ENCODE measurements at places on chromosomes 2 and 18.

- no peak for DNase-seq
Observed at GRCh38 chr2:54927085-54927750, 123.0 kb downstream of the RTN4 start.

GRCh38 chr2:235493402-235493774 is 455 bp upstream of the AGAP1 start:
- DNase-seq, result no peak

GRCh38 chr2:39498786-39499185 is 61.7 kb upstream of the MAP4K3 start:
- DNase-seq, result no peak

GRCh38 chr2:8355102-8355859 is 326.6 kb upstream of the ID2 start:
- DNase-seq, result no peak

DNA sequence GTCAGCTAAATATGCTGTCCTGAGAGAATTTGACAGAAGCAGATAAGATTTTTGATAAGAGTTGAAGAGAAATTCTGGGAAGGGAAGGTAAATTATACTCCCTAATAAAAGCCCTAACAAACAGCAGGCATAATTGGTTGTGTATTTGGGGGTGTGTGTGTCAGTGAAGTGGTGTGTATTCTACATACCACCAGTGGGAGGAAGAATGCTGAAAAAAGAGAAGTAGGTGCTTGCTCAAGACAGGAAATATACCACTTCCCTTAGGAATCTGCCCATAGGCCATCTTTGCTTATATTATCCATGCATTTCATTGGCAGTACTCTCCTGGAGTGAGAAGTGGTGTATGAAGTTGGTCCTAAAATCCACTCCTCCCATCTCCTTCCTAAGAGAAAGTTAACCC is 76.2 kb downstream of the FMNL2 start:
- no peak for DNase-seq

- DNase-seq, result no peak
Observed at GRCh38 chr2:166563894-166564293, 69.8 kb upstream of the SCN7A start.

GRCh38 chr2:237602409-237602808 is 11.9 kb upstream of the RAB17 start:
- no peak for DNase-seq

DNA sequence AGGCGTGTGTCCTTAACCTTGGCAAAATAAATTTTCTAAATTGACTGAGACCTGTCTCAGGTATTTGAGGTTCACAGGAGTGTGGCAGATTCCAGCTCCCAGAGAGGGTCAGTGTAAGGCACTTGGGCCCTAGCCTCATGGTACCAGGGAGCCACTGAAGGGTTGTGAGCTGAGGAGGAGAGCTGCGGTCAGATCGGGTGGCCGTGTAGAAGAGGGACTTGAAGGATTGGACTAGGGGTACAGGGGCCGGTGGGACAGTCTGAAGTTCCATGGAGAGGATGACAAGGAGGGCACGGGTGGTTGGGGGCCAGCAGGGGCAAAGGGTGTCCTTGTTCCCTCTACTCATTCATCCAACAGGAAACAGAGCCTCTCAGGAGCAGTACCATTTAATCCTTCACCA is 327.0 kb upstream of the HS6ST1 start:
- no peak for DNase-seq

DNA sequence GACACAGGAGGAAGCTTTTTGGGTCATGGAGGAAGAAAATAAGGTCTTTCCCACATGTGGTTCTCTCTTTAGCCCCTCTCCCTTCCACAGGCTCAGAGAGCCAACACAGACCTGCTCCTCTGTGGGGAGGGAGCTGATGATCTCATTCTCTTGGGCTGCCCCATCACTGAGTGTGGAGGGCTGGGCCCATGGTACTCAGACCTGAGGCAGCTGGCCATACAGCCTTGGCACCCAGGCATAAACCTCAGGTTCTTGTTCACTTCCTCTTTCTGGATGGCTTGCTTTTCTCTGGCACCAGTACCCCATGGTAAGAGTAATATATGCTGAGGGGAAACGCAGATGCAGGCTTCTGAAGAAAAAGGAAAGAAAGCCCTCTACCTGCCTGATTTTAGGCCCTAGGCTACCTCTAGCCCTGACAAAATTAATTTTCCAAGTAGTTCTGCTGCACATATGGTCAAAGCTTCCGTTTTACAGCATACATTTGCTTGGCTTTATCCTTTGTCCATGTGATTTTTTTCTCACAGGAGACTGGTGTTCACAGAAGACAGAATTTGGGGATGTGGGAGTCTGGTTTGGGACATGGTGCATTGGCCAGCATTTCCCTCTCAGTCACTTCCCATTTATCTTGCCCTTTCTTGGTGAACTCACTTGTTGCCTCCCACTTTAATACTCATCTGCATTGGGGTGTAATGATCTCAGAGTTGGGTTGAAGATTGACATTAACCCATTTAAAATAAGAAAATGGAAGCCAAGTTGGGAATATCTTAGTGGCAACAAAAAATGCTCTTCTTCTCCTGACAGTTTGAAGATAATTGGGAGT is 11.1 kb downstream of the DHRS9 start:
- DNase-seq, result no peak

GRCh38 chr18:76956648-76957047 is 134.3 kb downstream of the ZNF236 start:
- DNase-seq, result no peak

Measured in stimulated activated CD8-positive, alpha-beta memory T cell treated with anti-CD3 and anti-CD28 coated beads, Interleukin-4, amount 100 ng/mL, for 1 hour (primary cell).